Neural progenitor cell (in vitro differentiated cells): ENCODE measurements at places on chromosomes 12 and 14. TPM values are rescaled to one million over a fixed set of nuclear protein-coding genes. Genes with fewer than 3 reads are reported as not detected.

The DHRS7 gene
- 32.2 and 47.8 TPM in 2 replicates for total RNA-seq

The IAPP gene
- 0.15 and 0.92 TPM in 2 replicates for total RNA-seq

- peak; percentile 49 for DNase-seq
Observed at GRCh38 chr14:29085546-29085945, 319.0 kb downstream of the FOXG1 start.

DNA sequence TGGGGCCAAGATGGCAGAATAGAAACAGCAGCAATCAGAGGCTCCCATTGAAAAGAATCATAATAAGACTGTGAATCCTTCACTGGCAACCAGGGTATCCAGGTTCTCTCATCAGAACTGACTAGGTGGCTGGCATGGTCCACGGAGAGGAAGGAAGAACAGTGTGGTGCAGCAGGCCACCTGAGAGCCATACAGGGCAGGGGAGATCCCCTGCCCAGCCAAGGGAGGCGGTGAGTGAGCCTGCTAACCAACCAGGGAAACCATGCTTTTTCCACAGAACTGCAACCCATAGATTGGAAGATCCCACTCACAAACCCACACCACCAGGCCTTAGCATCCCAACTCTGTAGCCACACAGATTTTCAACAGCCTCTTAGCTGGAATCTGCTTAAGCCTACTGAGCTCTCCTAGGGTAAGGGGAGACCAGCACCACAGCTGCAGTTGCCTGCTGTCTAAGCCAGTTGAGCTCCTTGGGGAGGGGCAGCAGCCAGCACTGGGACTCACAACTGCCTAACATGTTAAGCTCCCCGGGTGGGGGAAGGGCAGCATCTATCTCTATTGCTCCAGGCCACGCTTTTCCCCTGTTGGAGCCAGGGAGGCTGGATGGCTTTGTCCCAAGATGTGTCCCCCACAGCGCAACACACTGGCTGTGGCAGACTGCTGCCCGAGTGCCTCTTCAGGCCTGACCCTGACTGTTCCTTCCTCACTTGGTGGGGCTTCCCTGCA lies 342.6 kb upstream of the CCDC196 start:
- peak; percentile 32 for DNase-seq

- no peak for DNase-seq
Observed at GRCh38 chr12:1457901-1458300, 136.5 kb downstream of the FBXL14 start.

DNA sequence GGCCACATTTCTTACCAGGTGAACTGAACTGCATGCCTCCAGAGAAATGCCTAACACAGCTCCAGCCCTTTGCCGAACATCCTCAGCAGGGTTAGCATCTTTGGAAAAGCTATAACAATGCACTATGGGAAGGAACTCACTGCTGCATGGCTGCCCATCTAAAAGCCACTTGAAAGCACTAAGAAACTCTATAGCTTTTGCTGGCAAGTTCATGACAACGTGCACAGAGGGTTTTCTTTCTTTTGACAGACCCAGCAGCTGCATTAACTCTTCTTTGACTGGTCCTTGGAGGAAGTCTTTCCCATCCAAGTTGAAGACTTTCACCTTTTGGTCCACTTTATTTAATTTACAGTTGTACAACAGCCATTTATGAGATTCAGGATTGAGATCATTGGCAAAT lies 5.3 kb downstream of the TRMT5 start:
- no peak for DNase-seq

DNA sequence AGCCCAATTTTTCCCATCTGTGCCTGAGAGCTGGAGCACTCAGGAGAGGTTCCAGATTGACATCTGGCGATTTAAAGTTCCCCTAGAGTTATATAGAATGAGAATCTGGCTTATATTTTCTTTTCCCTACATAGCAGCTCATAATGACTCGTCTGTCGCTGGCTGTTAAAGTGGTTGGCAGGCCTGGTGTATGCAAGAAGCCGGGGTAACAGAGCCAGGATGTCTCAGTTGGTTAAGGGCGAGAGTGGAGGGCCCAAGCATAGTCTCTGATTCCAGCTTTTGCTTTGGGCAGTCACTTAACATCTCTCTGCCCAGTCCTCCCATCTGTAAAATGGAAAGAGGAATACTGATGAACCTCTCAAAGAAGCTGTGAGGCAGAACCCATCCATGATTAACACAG lies 751.6 kb downstream of the NOVA1 start:
- DNase-seq = no peak
